ENCODE measurements at places on chromosomes 5 and 9.

GRCh38 chr5:158716668-158717067, 383.0 kb downstream of the EBF1 start:
- H3K27ac ChIP-seq = no peak overlapping the region
- H3K4me1 ChIP-seq = no peaks in the 10 kb centered on the region
- no peaks in the 10 kb centered on the region for H3K27me3 ChIP-seq
- H3K36me3 ChIP-seq = no peaks in the 10 kb centered on the region

DNA sequence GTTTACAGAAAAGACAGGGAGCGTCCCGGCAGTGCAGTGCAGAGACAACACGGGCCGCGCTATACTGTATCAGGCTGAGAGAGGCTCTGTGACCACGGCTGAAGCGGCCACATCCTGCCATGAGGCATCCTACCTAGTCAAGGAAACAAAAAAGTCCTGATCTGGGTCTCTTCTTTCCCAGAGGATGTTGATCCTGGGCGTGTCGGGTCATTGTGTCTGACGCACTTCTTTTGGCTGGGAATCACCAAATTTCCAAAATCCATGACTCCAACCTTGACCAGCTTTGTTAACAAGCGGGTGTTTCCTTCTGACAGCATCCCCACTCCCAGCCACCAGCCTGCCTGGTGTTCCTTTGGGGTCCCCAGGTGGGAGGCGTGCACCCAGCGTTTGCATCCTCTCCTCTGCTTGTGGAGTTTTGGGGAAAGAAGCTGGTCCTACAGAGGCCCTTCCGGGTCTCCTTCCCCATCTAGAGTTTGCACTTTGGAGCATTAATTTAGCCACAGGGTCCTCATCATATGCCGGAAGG, 91.4 kb upstream of the RAI14 start:
- no peak overlapping the region for H3K4me3 ChIP-seq
- H3K4me1 ChIP-seq = no peaks in the 10 kb centered on the region
- no peaks in the 10 kb centered on the region for H3K27me3 ChIP-seq
- no peak overlapping the region for H3K27ac ChIP-seq
- no peak for DNase-seq

- no peaks in the 10 kb centered on the region for H3K36me3 ChIP-seq
- H3K4me3 ChIP-seq = no peak overlapping the region
- peaks cover 4% of the 10 kb centered on the region for H3K4me1 ChIP-seq
- H3K27me3 ChIP-seq = peaks cover 43% of the 10 kb centered on the region
These were observed 17.6 kb downstream of the TSPAN17 start for GRCh38 chr5:176664886-176665285.

GRCh38 chr5:149893403-149893931, 51.1 kb downstream of the PDE6A start:
- no peaks in the 10 kb centered on the region for H3K36me3 ChIP-seq
- H3K27me3 ChIP-seq = no peaks in the 10 kb centered on the region
- H3K4me1 ChIP-seq = no peaks in the 10 kb centered on the region
- H3K27ac ChIP-seq = no peak overlapping the region
- DNase-seq = no peak

GRCh38 chr9:38246833-38247232, 145.7 kb upstream of the ALDH1B1 start:
- no peaks in the 10 kb centered on the region for H3K4me1 ChIP-seq
- H3K36me3 ChIP-seq = no peaks in the 10 kb centered on the region
- H3K4me3 ChIP-seq = no peak overlapping the region

DNA sequence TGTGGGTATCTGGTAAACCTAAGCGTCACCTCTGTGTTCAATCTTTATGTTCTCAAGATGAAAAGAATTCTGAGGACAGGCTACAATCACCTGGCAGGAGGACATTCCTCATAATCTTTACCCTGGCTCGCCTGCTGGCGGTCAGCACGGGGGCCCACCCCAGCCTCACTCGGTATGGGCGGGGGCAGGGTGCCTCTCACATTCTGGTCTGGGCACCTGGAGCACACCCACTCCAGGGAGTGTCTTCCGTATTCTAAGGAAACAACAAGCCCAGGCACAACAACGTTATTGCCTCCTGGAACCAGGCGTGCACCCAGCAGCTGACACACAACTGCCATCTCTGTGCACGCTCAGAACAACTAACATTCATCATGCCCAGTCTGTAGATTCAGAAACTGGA, 179.8 kb downstream of the ROR2 start:
- peaks cover 11% of the 10 kb centered on the region for H3K4me1 ChIP-seq
- no peak for DNase-seq
- H3K27me3 ChIP-seq = no peaks in the 10 kb centered on the region
- H3K4me3 ChIP-seq = no peak overlapping the region
- no peaks in the 10 kb centered on the region for H3K36me3 ChIP-seq
- H3K27ac ChIP-seq = no peak overlapping the region

Measured in common myeloid progenitor, CD34-positive (primary cell).